Kidney glomerular epithelial cell (primary cell): ENCODE measurements at places on chromosomes 7 and 10.

- no peak for DNase-seq
Observed at GRCh38 chr10:661597-662222, 27.8 kb downstream of the DIP2C start.

DNA sequence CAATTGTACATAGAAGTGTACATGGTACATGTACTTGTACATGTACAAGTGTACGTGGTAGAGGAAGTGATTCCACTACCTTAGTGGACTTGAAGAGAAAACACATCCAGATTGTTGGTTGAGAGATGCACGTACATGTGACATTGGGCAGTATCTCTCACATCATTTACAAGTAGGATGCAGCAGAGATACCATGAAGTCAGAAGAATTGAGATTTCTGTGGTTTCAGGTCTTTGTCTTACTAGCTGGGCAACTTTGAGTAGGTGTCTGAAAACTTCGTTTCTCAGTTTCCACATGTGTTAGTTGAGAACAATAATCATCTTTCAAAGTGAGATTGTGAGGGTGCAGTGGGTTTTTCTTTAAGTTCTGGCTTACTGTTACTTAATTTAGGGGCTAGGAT, 21.5 kb downstream of the CLDN12 start:
- DNase-seq: no peak

DNA sequence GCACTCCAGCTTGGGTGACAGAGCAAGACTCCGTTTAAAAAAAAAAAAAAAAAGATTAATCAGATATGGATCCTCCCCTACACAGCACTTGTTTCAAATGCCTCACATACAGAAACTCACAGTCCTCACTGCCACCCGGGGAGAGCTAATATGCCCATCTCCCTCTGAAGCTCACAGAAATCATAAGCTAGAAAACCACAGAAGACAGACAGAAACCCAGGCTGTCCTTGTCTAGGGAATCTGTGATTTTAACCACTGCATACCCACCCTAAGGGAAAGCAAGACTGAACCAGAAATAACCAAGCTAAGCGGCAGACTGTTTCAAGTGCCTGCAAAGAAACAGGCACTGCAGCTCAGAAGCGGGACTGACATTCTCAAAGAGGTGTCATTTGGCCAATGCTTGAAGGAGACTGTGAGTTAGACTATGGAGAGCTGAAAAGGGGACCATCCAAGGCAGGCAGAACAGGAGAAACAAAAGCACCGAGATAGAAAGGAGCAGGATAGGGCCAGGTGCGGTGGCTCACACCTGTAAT, 37.6 kb downstream of the SLC37A3 start:
- DNase-seq: no peak

DNA sequence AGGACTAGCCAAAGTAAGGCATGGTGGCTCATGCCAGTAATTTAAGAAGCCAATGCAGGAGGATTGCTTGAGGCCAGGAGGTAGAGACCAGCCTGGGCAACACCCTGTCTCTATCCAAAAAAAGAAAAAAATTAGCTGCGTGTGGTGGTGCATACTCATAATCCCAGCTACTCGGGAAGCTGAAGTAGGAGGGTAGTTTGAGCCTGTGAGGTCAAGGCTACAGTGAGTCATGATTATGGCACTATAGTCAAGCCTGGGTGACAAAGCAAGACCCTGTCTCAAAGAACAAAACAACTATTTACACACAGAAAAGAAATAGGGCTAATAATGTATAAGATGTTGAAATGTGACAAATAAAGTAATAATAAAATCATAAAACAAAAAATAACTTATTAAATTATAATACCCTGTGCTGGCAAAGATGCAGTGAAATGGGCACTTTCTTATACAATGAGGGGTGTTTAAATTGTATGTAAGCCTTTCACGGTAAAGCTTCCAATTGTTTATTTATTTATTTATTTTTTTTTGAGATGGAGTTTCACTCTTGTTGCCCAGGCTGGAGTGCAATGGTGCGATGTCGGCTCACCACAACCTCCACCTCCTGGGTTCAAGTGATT, 175.2 kb downstream of the TPST1 start:
- no peak for DNase-seq

- DNase-seq: no peak
Observed at GRCh38 chr7:103121641-103122040, 27.3 kb downstream of the NAPEPLD start.

DNA sequence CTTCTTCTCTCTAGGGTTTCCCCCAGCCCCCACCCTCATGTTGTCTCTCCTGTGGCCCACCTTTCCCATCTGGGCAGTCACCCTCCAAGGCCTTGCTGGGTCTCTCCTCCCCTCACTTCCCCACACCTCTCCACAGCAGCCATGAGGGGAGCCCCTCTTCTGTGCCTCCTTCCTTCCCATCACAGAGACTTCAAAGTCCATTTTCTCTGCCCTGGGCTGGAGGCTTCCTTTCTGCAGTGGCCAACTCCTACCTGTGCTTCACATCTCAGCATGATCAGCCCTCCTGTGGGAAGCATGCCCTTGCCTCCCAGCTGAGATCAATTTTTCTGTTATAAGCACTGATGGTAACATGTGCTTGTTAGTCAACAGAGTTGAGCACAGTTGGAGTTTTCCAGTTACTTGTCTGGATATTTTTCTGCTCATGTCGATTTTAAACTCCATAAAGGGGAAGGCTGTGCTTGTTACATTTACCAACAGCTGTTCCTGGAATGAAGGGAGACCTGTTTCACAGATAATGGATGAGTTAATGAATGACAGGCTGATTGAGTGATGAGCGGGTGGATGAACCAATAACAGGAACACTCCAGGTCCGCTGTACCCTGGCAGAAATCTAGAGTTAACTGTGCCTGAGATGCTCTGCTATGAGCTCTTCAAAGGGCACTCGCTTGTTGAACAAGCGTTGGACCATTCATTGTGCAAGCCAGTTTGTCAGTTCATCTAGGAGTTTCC, 71.4 kb upstream of the PRSS58 start:
- peak; percentile 25 for DNase-seq

- DNase-seq: no peak
Observed at GRCh38 chr7:135747366-135747765, 1.2 kb downstream of the FAM180A start.

DNA sequence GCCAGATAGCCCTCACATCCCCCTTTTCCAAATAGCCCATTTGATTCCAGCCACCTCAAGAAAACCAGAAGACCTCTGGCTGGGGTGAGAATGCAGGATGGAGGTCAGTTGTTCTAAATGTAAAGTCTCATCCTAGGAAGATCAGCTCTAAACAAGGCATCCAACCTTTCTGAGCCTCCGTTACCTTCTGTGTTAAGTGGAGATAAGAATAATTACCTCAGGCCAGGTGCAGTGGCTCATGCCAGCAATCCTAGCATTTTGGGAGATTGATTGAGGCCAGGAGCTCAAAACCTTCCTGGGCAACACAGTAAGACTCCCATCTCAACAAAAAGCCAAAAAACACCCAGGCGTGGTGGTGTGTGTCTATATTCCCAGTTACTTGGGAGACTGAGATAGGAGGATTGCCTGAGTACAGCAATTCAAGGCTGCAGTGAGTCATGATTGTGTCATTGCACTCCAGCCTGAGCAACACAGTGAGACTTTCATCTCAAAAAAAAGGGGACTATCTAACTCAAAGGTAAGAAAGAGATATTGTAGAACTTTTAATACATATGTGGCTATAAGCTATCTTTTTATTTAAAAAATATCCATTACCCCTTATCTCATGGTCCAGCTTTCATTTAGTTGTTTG, 43.5 kb downstream of the PRTFDC1 start:
- peak; percentile 42 for DNase-seq

DNA sequence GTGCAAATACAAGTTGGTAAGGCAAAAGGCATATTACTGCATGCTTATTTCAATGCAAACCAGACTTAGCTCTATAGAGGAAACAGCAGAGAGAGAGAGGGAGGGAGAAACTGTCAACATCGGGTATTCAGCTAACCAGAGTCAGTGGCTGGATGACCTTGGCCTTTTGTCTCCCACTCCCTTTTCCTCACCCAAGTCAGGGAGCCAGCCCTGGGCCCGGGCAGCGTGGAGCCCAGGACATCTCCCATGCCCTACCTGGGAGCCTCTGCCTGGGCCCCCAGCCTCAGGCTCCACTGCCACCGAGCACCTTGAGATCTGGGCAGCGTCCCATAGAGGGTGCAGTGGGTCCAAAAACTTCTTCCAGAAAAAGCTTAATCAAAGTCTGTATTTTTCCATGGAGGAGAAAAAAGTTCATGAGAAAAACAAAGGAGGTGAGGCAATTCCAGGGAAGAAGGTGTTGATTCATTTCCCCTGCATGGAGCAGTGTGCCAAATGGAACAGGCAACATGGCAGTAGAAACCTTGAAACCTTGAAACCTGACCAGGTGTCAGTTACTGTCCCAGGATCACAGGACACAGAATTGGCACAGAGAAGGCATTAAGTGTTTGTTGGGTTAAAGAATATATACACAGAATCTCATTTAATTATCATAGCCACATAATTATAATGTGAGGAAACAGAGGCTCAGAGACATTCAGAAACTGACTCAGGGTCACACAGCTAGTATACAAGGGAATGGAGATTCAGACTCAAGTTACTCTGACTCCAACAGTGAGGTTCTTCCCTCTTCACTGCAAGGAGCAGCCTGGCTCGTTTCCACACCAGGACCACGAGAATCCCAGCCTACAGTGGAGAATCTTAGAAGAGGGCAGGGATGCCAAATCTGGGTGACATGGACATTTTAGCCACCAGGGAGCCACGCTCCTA, 5.8 kb upstream of the NCOA4 start:
- no peak for DNase-seq

DNA sequence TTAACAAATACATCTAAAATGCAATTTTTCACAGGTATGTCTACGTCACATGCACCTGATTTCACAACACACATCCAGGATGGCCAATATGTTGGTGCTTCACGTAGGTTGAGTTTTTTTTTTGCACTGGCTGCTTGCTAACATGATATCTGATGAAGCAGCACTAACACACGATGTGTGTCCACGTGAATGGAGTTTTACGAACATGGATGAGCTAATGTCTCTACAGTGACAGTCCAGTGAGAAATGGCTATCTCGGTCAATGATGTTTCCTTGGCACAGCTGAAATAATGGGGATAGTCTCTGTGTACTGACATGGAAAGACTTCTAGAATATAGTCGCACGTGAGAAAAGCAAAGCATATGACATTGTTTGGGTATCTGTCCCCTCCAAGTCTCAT, 563.9 kb upstream of the ADARB2 start:
- DNase-seq: no peak

GRCh38 chr10:405648-406047, 270.4 kb downstream of the ZMYND11 start:
- no peak for DNase-seq

- DNase-seq: peak; percentile 61
Observed at GRCh38 chr7:66237906-66238772, 33.0 kb downstream of the TPST1 start.

DNA sequence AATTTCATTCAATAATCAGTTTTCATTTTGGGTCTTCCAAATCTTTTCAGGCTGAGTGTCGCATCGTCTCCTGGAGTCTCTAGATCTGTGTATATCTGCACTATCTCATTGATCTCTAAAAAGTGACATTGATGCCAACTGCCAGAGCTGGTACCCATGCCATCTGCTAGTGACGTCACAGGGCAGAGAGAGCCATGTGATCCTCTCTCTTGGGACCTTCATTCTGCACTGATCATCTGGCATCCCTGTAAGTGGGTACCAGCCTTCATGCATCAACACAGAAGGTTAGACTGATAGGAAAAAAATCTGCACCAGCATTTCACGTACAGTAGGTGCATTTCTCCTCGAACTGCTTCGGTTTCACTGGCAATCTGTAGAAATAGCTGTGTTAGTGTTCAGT, at the start of gene NEUROD6:
NEUROD6 (minus strand) TSS at position 124 of the 400 bp plus-strand sequence. CDS start 1,458 bp downstream, outside the sequence.
- no peak for DNase-seq

GRCh38 chr7:99143853-99144672, at the start of gene SMURF1:
SMURF1 (minus strand) TSS chr7:99144108; CDS start chr7:99143780, 328 bp downstream.
- DNase-seq: peak; percentile 56

GRCh38 chr10:12188656-12189055, 7.0 kb downstream of the NUDT5 start:
- no peak for DNase-seq

GRCh38 chr7:96827701-96828100, 118.1 kb upstream of the SEM1 start:
- DNase-seq: no peak

DNA sequence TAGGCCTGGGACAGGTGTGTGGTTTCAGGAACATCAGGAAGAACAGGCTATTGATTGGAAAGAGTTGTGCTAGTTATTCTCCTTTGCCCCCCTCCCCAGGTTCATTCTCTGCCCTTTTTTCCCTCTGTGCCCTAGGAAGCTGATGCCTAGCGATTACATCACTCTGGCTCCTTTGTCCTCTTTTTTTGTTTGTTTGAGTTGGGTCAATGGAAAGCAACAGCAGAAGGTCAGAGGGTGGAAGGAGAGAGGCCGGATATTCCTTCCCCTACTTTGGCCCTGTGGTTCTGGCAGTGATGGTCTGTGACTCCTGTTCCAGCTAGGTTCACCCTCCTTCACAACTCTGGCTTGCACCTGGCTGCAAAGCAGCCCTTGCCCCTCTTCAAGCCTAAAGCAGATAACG, 18.9 kb downstream of the LOXL4 start:
- DNase-seq: no peak

DNA sequence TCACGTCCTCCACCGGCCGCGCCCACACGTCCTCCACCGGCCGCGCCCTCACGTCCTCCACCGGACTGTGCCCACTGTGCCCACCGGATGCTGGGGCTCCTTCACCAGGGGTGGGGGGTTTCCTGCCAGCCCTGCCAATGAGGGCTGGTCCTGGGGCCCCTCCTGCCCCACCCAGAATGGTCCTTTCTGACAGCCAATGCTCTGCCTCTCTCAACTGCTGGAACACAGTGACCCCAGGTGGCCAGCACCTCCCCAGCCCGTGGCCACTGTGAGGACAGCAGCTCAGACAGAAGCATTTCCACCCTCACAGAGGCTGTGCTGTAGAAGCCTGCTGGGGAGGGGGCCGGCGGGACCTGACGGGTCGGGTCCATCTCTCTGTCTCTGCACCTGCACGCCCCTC, 90.1 kb upstream of the DNAAF5 start:
- no peak for DNase-seq

GRCh38 chr7:66043681-66044497, 31.7 kb upstream of the ASL start:
- no peak for DNase-seq

DNA sequence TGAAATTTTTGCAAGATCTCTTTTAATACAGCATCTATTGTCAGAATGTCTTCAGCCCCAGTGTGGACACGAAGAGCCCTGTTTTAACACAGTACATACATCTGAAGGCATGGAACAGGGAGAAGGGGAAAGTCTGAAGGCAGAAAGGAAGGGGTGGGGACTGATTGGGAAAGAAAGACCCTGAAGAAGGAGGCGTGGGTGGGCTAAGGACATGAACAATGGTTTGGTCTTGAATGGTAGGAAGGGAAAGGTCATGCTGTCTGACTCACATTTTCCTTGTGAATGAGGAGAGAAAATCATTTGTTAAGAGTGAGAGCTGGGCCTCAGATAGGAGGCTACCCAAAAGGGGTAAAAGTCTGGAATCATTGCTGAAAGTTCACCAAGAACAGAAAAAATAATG, 297.1 kb downstream of the GALNT17 start:
- no peak for DNase-seq

- DNase-seq: no peak
Observed at GRCh38 chr10:103493362-103493915, at the start of gene NEURL1. NEURL1 (plus strand) TSS chr10:103493705; CDS start chr10:103494388, 683 bp downstream.
